Spleen (tissue), 13 donors: ENCODE measurements at places on chromosomes 12 and 14. TPM values are rescaled to one million over a fixed set of nuclear protein-coding genes. Genes with fewer than 3 reads are reported as not detected.

The CNTN1 gene
- total RNA-seq = 12.3 TPM

The PLEKHH1 gene
- 5.8 TPM for total RNA-seq

The SLC4A8 gene
- 4.3 TPM for total RNA-seq

The FAM90A1 gene
- total RNA-seq = 0.19 TPM

The C12orf56 gene
- total RNA-seq = 0.20 TPM

The DEGS2 gene
- 1.2 TPM for total RNA-seq

The TMEM63C gene
- total RNA-seq = 2.8 TPM

The KRT6C gene
- not detected for total RNA-seq

The UNG gene
- 23.4 TPM for total RNA-seq

The SLC17A8 gene
- 0.34 TPM for total RNA-seq

The CCDC175 gene
- total RNA-seq = not detected

The RAD9B gene
- total RNA-seq = 1.4 TPM

The SLC35E3 gene
- total RNA-seq = 7.1 TPM

The CD69 gene
- 65.6 TPM for total RNA-seq

The MANSC1 gene
- total RNA-seq = 18.6 TPM

The CGRRF1 gene
- total RNA-seq = 18.2 TPM

The SERPINA12 gene
- not detected for total RNA-seq

The PTPRO gene
- 5.0 TPM for total RNA-seq

The DAZAP2 gene
- total RNA-seq = 332 TPM

The AKAP3 gene
- total RNA-seq = 2.4 TPM

The INSM2 gene
- total RNA-seq = 0.52 TPM

The ACRBP gene
- total RNA-seq = 13.2 TPM

The STON2 gene
- total RNA-seq = 84.6 TPM

The PTGER2 gene
- total RNA-seq = 13.2 TPM

The PGF gene
- 2.4 TPM for total RNA-seq

The SERPINA1 gene
- total RNA-seq = 238 TPM

The DENR gene
- 40.1 TPM for total RNA-seq

The DNAI7 gene
- total RNA-seq = 0.28 TPM

The ESPL1 gene
- total RNA-seq = 5.0 TPM

The KCNH5 gene
- total RNA-seq = not detected

The RND1 gene
- total RNA-seq = 0.83 TPM

The CCDC88C gene
- 101 TPM for total RNA-seq

The PRPF39 gene
- total RNA-seq = 36.8 TPM

The STAC3 gene
- total RNA-seq = 7.5 TPM

The BCL11B gene
- total RNA-seq = 10.8 TPM

The APOF gene
- total RNA-seq = not detected

The STAB2 gene
- 213 TPM for total RNA-seq

The MLEC gene
- 86.6 TPM for total RNA-seq

The INHBC gene
- total RNA-seq = not detected

The TAS2R14 gene
- total RNA-seq = 6.8 TPM

The SLC39A5 gene
- total RNA-seq = not detected

The VRTN gene
- not detected for total RNA-seq

The BCL2L14 gene
- total RNA-seq = 2.2 TPM

The GRIN2B gene
- 1.1 TPM for total RNA-seq

The SSPN gene
- 9.8 TPM for total RNA-seq

The RASAL1 gene
- total RNA-seq = 0.13 TPM

The SERPINA10 gene
- total RNA-seq = not detected

The TAS2R19 gene
- 7.9 TPM for total RNA-seq

The INHBE gene
- total RNA-seq = not detected

The FOS gene
- total RNA-seq = 93.6 TPM

The ZC3H14 gene
- total RNA-seq = 62.9 TPM
